ENCODE measurements at places on chromosomes 12 and 14.

- DNase-seq = peak; percentile 11
These were observed 156.3 kb upstream of the PZP start for GRCh38 chr12:9364224-9365176.

- DNase-seq = no peak
These were observed 316.0 kb downstream of the RAD51B start for GRCh38 chr14:68135566-68135965.

GRCh38 chr14:34997762-34998161 is 15.0 kb downstream of the SRP54 start:
- DNase-seq = no peak

DNA sequence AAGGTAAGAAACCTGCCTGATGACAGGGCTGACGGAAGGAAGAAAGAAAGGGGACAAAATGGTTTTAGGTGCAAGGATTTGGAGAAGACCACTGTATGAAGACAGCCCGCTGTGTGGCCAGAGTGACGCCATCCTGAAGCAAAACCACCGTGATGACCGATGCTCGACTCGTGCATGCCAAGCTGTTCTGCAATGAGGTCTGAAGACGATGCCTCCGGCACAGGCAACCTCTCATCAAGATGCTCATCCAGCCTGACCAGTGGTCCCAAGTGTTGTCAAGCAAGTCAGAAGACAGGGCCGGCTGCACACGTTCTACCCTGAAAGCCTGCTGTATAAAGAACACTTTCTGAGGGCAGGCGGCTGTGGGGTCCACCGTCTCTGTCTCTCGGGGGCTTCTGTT is 34.8 kb downstream of the STX2 start:
- no peak for DNase-seq

DNA sequence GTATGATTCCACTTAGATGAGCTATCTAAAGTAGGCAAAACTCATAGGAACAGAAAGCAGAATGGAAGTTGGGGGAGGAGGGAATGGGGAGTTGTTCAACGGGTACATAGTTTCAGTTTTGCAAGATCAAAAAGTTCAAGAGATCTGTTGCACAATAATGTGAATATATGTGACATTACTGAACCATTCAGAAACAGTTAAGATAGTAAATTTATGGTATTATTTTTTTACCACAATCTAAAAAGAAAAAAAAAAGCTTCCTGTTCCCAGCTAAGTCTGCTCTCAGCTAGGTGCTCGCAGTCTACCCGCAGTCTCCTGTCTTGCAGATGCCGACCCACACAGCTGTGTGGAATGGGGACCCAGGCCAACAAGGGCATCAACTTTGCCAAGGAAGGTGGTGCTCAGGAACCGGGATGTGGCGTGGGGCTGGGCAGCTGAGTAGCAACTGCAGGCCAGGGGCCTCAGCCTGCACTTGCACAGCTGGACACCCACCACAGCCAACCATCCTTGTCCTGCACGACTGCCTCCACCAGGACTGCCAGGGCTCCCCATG is 15.3 kb upstream of the ANO6 start:
- no peak for DNase-seq

Data from stimulated activated CD4-positive, alpha-beta T cell treated with anti-CD3 and anti-CD28 coated beads, TNF-alpha, amount 100 ng/mL, for 1 hour (primary cell).